ENCODE measurements at places on chromosomes 11 and 22.

GRCh38 chr11:13003736-13004493 is 5.2 kb upstream of the RASSF10 start:
- peak; percentile 54 for DNase-seq

DNA sequence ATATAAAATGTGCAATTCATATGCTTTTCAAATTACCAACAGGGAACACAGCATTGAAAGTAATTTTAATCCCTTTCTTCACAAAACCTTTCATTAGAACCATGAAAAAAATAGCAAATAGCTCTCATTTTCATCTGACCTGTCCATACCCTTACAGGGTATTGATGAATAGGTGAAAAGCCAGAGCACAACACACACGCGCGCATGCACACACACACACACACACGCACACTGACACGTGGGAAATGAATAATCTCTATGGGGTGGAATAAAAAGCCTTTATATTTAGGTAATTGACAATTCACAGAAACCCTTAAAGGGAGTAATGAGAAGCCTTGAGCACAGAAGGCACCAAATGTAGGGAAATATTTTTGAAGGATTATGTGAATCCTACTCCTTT is 76.2 kb upstream of the POU2AF2 start:
- no peak for DNase-seq

DNA sequence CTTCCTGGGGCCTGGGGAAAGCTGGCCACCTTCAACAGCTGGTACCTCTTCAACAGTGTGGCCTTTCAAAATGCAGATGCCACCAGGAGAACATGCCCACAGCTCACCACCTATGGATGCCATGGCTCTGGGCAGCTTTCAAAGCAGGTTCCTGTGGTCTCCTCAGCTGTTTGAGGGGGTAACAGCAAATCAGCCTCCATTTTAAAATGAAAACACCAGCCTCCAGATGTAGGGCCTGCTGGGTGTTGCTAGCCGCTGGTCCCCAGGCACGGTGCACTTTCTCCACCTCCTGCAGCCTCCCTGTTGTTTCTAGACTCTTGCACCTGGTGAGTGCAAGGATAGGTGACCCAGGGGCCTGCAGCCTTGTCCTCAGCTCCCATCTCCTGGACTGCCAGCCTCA is 10.0 kb downstream of the CDPF1 start:
- DNase-seq: no peak

GRCh38 chr11:113372309-113372708 is 15.3 kb upstream of the ANKK1 start:
- peak; percentile 13 for DNase-seq

GRCh38 chr11:36280531-36280930 is 8.7 kb downstream of the COMMD9 start:
- DNase-seq: no peak

- DNase-seq: no peak
These were observed 23.4 kb upstream of the PIK3C2A start for GRCh38 chr11:17230867-17231851.

DNA sequence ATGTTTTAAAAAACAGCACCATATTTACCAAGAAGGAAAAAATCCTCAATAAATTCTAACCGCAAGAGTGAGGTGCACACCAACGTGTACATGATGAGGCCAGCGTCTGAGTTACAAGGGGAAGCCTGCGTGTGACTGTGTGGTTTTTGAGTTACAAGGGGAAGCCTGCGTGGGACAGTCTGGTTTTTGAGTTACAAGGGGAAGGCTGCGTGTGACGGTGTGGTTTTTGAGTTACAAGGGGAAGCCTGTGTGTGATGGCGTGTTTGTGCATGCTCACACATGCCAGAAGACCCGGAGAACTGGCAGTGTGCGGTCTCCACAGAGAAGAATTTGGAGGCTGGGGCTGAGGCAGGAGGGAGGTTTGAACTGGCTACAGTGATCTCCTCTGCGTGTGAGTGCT is 1376.4 kb downstream of the TBC1D22A start:
- DNase-seq: no peak

GRCh38 chr11:127017482-127017881 is 16.9 kb upstream of the KIRREL3 start:
- DNase-seq: peak; percentile 45

DNA sequence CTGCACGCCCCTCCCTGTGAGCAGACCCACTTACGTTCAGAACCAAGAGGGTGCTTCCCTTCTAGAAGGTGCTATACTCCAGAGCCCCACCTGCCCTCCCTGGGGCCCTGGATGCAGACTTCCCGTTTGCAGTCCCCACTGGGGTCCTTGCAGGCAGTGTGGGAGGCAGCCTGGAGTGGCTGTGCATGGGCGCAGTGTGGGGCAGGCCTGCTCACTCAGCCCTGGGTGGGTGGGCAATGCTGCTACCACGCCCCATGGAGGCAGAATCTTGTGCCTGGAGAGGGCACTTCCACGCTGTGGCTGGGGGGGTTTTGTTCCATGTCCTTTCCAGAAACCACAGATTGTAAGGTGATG is 116.2 kb downstream of the KCNQ1OT1 start:
- DNase-seq: no peak

- no peak for DNase-seq
These were observed 246.6 kb downstream of the KIRREL3 start for GRCh38 chr11:126753990-126754389.

DNA sequence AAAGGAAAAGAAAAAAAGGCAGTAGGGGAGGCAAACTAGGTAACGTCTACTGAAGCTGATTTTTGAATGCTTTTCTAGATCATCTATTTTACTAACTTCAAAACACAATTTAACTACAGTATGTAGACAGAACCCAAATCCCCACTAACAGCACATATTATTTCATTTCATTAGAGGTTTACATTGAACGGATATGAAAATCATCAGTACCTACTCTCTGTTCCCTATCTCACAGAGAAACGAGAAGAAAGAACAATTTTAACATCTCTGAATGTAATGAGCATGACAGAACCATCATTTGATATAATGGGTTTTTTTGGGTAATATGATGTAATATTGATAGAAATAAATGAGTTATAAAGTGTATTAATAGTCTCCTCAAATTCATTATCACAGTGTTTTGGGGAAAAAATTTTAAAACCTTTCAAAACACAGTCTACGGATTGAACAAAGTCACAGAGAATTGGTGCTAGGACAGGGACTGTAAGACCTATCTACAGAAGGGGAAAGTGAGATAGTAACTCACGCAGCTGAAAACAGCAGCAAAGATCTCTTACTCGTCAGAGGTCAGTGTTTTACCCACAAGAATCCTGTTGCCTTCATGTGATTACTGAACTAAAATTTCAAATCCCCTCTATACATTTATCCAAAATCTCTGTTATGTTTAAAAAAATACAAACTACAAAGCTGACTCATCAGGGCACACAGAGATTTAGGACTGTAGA is 77.3 kb downstream of the ZBTB44 start:
- no peak for DNase-seq

GRCh38 chr11:69339983-69340565 is 46.1 kb downstream of the MYEOV start:
- DNase-seq: no peak

- DNase-seq: no peak
These were observed 28.3 kb downstream of the SNU13 start for GRCh38 chr22:41660416-41660815.

All from fibroblast of the aortic adventitia (primary cell).